ENCODE measurements at places on chromosomes 3 and 15.

DNA sequence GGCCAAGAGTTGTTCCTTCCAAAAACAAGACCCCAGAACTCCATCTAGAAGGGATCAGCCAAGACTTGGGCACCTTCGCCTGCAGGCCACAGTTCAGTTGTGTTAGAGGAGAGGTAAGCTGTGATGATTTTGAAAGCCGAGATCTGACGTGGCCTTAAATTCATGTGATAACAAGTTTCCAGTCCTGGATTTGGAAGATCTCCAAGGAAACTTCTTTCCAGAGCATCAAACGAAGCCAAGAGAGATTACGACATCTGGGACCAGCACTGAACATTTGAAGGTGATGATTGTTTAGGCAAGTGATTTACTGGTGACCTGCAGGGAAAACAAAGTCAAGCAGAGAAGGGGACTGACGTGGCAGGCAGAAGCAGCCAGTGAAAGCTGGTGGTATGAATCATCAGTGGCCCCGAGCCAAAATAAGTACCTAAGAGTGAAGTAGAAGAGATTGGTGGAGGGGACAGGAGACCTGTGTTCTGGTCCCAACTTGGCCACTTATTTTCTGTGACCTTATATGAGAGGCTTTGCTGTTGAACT lies 339.0 kb upstream of the PROK2 start:
- no peak for DNase-seq

DNA sequence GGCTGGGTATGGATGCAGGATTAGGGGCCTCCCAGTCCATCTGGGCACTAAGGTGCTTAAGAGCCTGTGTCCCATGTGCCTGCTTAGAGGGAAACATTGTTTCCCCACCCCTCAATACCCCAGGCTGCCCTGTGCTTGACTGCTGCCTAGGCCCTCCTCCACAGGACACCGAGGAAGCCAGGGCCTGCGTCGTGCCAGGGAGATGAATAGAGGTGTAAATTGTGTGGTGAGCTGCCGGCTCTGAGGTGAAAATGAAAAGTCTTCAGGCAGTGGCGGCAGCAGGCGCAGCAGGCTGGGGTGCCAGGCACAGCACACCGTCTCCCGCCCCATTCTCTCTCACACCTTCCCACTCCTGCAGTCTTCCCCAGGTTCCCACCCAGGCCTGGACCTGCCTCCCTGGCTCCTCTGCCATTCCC lies 13.9 kb upstream of the GRM2 start:
- no peak for DNase-seq

DNA sequence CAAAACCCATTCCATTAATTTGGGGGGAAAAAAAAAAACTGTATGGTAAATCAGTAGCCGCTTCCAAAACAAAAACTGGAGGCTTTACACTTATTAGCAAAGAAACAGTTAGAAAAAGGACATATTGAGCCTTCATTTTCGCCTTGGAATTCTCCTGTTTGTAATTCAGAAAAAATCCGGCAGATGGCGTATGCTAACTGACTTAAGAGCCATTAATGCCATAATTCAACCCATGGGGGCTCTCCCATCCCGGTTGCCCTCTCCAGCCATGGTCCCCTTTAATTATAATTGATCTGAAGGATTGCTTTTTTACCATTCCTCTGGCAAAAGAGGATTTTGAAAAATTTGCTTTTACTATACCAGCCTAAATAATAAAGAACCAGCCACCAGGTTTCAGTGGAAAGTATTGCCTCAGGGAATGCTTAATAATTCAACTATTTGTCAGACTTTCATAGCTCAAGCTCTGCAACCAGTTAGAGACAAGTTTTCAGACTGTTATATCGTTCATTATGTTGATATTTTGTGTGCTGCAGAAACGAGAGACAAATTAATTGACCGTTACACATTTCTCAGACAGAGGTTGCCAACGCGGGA lies 9.4 kb upstream of the RPL24 start:
- no peak for DNase-seq

GRCh38 chr3:195013411-195014361 lies 257.3 kb downstream of the XXYLT1 start:
- DNase-seq = no peak

DNA sequence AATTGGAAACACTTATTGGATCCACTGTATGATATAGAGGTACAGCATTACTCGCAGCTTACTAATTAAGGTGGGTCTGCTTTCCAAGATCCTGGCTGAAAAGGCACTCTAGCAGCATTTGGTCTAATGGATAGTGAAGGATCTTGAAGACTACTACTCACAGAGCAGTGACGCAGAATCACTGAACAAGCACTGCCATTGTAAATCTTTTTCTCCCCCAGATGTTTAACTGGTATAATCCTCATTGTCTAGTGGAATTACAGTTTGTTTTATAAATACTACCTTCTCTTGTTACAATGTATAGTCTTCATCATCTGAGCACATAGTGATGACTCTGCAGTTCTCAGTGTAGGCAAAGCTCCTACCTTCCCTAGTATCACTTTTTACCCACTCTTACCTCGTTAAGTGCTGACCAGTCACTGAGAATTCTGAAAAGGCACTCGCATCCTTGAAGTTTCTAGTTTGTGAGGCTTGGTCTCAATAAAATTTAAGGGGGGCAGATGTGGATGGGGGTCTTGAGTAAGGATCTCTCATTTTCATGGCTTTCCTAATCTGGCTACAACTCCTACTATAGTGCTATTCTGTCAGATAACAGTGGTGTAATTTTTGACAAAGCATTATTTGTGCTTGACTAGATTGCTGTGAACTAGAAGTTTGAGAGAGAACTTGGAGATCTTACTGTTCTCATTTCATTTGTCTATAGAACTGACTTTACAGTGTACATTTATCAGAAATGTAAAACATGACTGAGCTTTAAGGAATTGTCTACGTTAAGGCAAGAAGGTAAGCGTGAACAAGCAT lies 23.2 kb downstream of the MAPK6 start:
- DNase-seq = no peak

- DNase-seq = no peak
These were observed 43.9 kb downstream of the THBS1 start for GRCh38 chr15:39624806-39625205.

DNA sequence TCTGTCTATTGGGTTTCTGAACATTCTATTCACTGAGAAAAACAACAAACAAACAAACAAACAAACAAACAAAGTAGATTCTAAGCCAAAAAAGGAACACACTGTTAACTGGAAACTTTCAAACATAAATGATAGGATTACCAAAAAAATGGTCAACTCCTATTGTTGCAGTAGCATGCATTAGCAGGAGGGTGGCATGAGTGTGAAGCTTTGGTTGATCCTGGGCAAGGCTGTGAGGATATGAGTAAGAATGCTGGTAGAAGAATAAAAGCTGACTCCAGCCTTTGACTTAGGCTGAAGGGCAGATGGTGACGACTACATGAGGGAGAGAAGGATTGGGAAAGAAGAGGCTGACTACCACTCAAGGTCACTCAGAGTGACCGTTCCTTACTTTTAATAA lies 810.3 kb downstream of the VGLL3 start:
- no peak for DNase-seq

- DNase-seq = no peak
These were observed 11.2 kb upstream of the SUMF1 start for GRCh38 chr3:4478261-4478660.

DNA sequence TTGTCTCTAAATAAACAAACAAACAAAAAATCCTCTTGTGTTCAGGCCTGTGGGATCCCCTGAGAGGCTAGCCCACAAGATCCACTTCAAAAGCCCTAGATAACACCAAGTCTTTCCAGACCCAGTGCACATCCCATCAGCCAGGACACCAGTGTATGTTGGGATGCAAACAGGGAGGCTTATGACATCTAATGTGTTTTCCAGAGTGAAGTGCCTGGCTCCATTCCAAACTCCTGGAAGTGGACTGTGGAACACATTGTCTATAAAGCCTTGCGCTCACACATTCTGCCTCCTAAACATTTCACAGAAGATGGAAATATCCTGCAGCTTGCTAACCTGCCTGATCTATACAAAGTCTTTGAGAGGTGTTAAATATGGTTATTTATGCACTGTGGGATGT lies 57.0 kb downstream of the MLH1 start:
- DNase-seq = no peak

DNA sequence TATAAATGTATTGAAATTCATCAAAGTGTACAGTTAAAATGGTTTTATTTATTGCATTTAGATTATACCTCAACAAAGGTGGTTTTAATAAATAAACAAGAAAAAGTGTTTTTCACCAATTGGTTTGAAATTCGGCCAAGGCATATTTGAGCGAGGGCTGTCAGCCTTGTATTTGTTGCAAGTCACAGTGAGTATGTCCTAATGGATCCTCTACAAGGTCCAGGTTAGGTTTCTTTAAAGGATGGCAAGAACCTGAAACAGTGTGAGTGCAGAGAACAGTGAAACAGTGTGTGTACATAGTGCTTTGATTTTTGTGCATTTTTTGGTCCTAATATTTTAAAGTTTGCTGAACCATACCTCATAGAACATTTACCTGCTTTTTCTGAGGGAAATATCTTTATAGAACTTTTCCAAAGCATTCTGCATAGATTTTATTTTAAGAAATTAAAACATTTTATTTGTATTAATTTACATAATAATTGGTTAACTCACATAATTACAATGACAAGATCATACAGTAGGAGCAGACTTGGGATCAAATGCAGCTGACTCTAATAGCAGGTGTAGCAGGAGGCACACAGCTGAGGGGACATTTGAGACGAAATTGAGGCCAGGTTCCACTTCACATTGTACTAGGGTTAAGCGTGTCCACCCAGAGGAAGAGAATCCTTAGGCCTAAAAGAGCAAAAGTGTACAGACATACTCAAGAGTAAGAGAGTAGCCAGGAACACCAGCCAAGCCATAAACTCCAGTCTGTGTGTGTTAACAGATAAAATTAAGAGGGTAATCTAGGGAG lies 428.8 kb upstream of the TPRG1 start:
- no peak for DNase-seq

- DNase-seq = no peak
These were observed 19.8 kb downstream of the SIN3A start for GRCh38 chr15:75431682-75432081.

- no peak for DNase-seq
These were observed 73.9 kb upstream of the MFGE8 start for GRCh38 chr15:88986949-88987590.

DNA sequence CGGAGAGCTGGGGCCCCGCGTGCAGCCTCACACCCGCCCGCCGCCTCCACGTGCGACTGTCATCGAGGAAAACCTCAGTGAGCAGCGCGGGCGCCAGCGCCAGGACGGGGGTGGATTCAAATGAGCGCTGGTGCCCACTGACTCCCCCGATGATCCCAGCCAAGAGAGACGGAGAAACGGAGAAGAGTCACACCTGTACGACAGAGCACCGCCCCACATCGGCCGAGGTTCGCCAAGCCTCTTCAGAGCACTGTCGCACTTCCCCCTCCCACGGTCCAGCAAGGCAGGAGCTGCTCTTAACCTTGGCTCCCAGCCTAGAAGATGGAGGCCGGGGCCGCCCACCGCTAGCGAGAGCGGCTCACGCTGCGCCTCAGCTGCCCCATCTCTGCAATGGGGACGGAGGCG lies 130.9 kb upstream of the IQSEC1 start:
- no peak for DNase-seq

GRCh38 chr3:145721273-145721805 lies 439.6 kb downstream of the PLOD2 start:
- DNase-seq = no peak

GRCh38 chr3:105826778-105827634 lies 41.8 kb downstream of the CBLB start:
- DNase-seq = no peak

- DNase-seq = no peak
These were observed 9.8 kb downstream of the SELENOS start for GRCh38 chr15:101267320-101268104.

- DNase-seq = no peak
These were observed 56.2 kb downstream of the B3GNT5 start for GRCh38 chr3:183309276-183309675.

- no peak for DNase-seq
These were observed 48.0 kb downstream of the SMAD6 start for GRCh38 chr15:66749841-66750575.

GRCh38 chr3:100710261-100710968 lies 1.1 kb downstream of the TFG start:
- DNase-seq = no peak

GRCh38 chr3:32285891-32286290 lies 47.4 kb downstream of the CMTM8 start:
- DNase-seq = no peak

DNA sequence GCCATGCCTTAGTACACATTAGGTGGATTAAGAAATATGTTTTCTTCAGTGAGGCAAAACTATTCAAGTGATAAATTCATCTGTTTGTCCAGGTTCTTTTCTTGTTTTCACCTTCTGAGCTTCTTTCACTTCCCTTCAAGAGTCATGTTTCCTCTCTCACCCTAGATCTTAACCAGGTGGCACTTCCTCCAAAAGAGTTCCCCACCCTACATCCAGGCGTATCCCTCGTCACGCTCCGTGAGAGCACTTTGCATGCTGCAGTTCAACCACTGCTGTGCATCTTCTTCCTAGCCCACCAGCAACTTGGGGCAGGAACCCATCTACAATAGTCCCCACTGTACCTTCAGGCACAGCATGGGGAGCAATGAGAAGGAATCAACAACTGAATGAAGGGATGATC lies 28.9 kb downstream of the OSBPL10 start:
- DNase-seq = no peak

GRCh38 chr15:89359471-89360293 lies 25.1 kb upstream of the POLG start:
- no peak for DNase-seq

- no peak for DNase-seq
These were observed 28.6 kb upstream of the GPR149 start for GRCh38 chr3:154458560-154458959.

- no peak for DNase-seq
These were observed 23.7 kb downstream of the IFT122 start for GRCh38 chr3:129463716-129464115.

- no peak for DNase-seq
These were observed 277.9 kb upstream of the GADL1 start for GRCh38 chr3:31172336-31172735.

GRCh38 chr15:50487287-50487686 lies 59.2 kb downstream of the USP50 start:
- no peak for DNase-seq

- no peak for DNase-seq
These were observed 323.1 kb downstream of the ZBTB20 start for GRCh38 chr3:114824014-114824413.

DNA sequence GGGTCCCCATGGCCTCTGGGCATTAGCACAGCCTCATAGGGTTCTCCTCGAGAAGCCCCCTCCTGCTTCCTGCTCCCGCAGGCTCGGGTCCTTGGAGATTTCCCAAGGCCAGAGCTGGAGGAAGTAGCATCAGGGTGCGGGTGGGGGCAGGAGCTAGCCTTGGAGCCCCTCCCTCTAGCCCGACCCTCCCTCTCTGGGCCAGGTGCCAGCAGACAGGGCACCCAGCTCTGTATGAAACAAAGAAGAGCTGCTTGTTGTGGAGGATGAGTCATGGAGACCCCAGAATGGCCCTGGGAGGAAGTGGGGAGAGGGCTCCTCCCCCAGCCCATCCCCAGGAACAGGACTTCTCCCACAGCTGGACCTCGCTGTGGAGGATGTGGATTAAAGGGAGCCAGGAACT lies 29.2 kb downstream of the EPHB3 start:
- no peak for DNase-seq
